ENCODE measurements at places on chromosomes 4 and X.

DNA sequence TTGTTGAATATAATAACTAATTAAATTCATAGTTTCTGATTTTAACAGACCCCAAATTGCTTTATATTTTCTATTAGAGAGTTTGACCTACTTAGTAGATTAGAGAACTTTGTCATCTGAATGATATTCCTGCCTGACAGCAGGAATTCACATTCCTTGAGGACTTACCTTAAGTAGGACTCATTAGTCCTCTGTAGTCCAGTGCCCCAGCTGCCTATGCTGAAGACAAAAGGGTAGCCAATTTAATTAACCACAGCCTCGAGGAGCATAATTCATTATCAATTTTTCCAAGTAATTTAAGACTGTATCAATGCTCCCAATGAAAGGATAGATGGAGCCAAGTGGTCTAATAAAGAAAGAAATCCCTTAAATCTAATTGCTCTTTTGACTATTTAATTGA is 1405.0 kb upstream of the IGFBP7 start:
- DNase-seq, result no peak

DNA sequence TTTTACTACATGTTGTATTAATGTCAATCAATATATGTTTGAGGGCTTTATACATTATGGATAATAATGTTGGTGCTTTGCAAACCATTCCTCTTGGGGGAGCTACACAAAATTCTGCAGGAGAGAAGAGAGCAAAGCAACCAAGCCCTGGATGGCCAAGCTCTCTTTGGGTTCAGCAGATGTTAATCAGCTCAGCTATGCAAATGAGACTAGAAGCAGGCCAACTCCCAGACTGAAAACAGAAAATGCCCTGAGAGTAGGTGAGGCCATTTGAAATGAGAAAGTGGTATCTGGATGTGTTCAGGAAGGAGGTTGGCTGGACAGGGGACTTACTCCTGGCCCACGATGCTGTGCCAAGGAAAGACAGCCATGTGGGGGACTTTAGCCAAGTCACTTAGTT is 387.0 kb downstream of the BCOR start:
- no peak for DNase-seq

DNA sequence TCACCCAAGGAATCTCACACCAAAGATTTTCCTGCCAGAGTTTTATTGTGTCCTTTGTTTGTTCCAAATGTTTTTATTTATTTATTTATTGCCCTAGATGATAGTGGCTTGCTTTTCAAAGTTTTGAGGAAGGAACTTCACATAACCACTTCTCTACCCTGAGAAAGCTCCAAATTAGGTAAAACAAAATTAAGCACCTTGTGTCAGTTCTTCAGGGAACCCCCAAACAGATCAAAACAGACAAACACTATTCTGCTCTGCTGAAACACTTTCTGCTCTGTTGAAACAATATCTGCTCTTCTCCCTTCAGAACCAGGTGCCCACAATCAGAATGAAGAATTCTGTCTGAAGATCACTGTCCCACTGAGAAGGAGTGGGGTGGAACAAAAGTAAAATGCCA is 16.5 kb upstream of the CYBB start:
- DNase-seq, result no peak

DNA sequence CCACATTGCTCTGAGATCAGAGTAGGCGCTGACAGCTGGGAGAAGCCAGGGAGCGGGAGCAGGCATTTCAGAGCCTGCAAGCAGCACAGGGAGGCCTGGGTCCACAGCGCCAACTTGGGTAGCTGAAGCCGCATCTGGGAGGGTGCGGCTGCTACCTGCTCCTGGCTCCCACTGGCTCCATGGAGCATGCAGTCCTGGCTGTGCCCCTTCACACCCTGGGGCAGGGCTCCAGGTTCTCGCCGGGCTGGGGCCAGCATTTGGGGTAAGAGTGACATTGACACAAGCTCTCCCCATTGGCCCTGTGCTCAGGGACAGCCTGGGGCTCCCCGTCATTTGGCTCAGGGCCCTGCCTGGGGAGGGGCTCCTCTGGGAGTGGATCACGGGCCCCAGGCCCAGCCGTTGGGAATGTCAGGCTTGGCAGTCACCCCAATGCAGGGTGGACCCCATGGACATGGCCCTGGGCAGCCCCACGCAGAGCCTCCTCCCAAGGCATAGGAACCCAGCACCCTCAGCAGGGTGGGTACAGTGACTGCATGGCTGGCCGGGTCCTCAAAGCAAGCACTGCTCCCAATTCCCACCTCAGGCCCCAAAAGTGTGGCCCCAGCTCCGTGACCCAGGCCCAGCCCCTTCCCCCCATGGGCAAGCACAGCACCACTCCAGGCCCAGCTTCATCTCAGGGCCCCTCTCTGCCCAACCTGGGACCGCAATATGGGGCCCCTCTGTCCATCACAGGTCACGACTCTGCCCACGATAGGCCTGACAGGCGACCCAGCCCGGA is 82.4 kb downstream of the PRDM5 start:
- no peak for DNase-seq

GRCh38 chr4:121380776-121381462 is at the start of gene QRFPR:
TSS of gene QRFPR (minus strand) at chr4:121381018. CDS start at chr4:121380647, 371 bp downstream.
- no peak for DNase-seq

- DNase-seq, result no peak
Observed at GRCh38 chr4:147640331-147640730, 23.1 kb downstream of the TMEM184C start.

GRCh38 chr4:123939621-123940020 is 543.0 kb downstream of the SPRY1 start:
- peak; percentile 80 for DNase-seq

DNA sequence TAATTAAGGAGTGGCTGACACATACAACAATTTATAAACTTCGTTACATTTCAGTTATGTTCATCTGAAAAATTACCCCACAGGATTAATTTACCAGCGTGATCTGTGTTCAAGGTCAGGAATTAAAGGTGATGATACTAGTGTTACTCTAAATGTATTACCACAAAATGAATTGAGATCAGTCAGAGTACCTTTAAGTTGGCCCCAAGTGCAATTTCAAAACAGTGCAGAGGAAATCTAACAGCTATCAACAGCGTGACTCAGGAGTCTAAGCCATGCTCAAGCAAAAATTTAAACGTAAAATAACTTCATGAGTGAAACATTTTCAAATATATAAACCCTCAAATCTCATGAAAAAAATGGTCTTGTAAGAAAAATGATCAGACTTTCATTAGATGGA is 18.7 kb downstream of the ANTXR2 start:
- no peak for DNase-seq

- peak; percentile 56 for DNase-seq
Observed at GRCh38 chr4:70958681-70959080, 34.8 kb upstream of the DCK start.

DNA sequence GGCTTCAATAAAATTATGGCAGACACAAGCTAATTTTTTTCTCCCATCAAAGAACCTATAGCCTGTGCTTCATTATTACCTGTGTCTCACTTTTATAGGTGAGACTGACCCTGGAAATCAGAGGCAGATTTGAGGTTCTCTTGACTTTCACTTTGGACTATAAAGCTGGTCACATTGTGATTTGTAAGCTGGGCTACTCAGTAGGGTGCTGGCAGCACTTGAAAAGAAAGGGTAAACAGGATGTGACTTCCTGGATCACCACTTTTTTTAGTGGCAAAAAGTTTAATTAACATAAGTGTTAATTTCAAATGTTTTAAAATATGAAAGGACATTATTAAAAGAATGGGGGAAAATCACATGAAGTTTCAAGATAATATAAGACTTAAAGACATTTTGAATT is 50.6 kb upstream of the GATB start:
- DNase-seq, result no peak

GRCh38 chr4:169658975-169659715 is 38.8 kb downstream of the CLCN3 start:
- peak; percentile 9 for DNase-seq

- DNase-seq, result peak; percentile 61
Observed at GRCh38 chrX:9677098-9677739, 88.4 kb downstream of the GPR143 start.

GRCh38 chr4:66555301-66555700 is 885.0 kb upstream of the EPHA5 start:
- peak; percentile 84 for DNase-seq

GRCh38 chr4:162352580-162353107 is 188.8 kb upstream of the FSTL5 start:
- no peak for DNase-seq

- no peak for DNase-seq
Observed at GRCh38 chrX:1244164-1245076, 24.2 kb upstream of the CSF2RA start.

DNA sequence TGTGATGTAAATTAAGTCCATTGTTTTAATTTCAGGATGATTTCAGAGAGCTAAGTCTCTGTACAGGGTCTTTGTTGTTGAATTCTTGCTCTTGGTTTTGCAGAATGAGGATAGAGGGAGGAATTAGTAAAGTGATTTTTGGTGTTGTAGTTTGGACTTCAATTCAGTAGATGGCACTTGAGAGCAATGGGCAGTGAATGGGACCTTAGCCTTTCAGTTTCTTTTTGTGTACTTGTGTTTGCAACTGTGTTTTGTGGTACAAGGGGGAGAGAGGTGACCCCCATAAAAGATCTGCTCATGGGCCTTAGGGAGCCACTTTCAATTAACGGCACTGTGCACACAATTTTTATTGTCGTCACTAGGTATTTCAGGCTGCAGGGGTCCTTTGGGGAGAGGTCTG is 340.0 kb downstream of the DCAF12L2 start:
- DNase-seq, result no peak

- no peak for DNase-seq
Observed at GRCh38 chr4:184416913-184417734, 57.2 kb downstream of the IRF2 start.

DNA sequence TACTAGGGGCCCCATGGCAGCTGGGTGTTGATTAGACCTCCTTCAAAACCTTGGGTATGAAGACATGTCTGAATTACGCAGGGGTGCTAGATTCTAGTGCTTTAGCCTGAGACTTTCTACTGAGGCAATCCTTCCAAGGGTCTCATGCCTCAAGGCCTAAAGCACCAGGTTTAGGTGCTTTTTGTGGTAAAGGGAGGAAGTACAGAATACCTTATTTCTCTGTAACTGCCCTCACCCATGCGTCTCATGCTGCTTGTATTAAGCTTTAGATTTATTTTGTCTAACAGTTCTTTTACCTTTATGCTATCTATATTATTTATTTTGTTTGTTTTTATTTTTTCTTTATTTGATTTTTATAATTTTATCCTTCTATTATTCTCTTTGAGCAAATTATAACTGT is 190.2 kb upstream of the GK2 start:
- DNase-seq, result no peak

DNA sequence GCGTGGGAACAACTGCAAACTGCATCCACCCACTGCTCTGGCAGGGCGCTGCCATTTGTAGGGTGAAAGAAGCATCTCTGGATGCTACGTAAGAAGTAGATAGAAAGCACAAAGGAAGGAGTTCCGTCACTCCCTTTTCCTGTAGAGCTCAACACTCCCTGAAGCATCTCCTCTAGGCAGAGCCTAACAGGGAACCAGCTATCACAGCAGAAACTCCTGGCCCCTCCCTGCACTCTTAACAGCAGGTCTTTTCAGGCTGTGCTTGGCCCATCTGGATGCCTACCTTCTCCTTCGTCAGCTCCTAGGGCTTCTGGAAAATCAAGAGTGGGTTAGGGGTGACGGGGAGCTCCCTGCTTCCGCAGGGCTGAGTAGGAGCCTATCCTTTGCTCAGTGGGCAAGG is 112.9 kb upstream of the TLL1 start:
- DNase-seq, result no peak

DNA sequence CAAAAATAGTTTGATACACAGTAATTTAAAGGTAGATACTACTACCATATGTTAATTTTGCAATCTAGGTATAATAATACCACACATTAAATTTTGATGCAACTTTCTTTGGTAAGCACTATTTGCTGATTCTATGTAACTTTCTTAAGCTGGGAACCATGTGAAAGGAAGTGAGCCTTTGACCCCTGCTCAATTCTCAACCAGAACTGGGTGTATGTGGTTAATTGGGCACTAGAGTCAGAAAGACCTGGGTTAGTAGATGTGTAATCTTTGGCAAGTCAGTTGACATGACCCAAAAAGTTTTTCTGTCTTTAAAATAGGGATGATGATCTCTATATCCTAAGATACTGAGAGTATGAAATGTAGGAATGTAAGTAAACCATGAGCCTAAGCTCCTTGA is 22.4 kb downstream of the TLR2 start:
- no peak for DNase-seq

DNA sequence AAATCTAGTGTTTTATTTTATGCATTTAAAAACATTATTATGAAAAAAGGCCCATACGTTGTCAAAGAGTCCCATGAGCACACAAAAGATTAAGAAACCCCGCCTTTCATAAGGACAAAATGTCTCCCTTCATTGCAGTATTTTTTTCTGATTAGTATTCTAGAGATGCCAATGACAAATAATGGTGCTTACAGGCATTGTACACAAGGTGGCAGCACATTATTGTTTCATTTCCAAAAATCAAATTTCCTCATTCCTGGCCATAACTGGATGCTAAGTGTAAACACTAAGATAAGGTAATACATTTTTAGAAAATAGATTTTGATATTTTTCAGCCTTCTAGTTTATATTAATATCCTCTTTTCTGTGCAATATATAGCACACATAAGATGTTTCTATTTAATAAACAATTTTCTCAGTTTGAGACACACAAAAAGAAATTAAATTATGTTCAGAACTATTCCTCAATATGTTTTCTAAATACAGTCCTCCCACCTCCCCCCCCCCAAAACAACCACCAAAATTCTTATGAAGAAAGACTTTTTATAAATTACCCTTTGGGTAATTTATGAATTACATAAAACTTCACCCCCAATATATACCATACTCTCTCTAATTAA is 47.7 kb downstream of the TIGD2 start:
- DNase-seq, result peak; percentile 72

Measured in fibroblast of pulmonary artery (primary cell).